ENCODE measurements at places on chromosomes 6 and 20.

DNA sequence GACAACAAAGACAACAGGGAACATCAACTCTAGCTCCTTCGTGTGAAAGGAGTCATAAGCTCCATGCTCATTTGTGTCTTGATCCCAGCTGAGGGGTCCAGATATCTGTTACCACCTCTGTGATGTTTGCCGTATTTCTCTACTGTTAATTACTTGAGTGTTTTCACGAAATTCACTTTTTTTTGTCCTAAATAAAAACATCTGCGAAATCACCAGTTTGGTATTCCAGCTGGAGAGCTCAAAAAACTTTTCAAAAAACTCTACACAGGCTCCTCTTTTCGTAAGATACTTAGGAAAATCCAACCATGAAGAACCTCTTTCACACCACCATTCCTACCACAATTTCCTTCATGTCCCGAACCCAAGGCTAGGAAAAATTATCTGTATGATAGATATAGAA lies 25.3 kb downstream of the TRAF3IP2 start:
- DNase-seq: no peak

DNA sequence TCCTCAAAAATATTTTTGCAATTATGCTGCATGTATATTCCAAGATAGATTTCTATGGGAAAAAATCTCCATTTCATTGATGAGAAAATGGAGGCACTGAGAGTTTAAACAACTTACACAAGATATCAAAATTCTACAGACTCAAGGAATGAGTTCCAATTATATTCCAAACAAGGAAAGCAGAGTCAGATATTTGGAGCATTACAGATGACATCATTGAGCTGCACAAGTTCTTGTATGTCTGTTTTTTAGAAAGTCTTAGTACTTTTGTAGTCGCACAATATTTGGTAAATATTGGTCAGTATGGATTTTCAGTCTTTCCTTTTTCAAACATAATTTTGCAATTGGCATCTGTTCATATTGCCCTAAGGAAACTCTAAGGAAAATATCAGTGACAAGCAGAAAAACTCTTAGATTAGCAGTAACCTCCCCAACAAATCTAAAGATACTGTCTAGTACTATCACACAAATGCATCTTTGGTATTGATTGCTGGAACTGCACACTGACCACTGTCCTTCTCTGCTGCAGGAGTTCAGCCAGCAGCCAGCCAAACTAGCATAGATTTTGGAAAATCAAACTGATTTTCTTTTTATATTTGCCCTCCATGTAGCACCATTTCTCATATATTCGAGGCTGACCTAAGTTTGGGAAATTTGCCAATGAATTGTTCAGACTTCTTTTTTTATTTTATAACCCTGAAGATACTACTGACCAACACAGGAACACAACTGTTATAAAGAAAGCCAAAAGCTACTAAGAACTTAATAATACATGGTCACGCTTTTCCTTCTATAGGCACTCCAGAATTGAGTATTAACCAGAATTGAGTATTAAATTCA lies 51.7 kb upstream of the TBX18 start:
- no peak for DNase-seq

DNA sequence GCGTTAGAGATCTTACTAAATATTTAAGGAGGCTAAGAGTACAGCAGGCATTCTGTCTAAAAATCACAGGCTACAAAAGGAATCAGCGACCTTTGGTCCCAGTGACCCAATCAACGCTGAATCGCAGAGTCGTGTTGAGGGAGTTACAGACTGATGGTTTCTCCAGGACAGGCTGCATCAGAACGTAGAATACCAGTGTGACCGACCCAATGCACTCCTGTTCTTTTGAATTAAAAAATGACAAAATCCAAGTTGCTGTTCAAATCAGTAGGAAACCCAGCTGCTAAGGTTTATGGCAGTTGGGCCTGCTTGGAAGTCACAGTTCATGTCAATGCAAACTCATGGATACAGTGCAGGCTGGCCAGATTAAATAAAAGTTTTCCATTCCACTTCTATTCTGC lies 155.8 kb upstream of the AFDN start:
- DNase-seq: no peak

GRCh38 chr6:9511157-9511556 lies 903.7 kb downstream of the TFAP2A start:
- DNase-seq: no peak

- no peak for DNase-seq
Measured at GRCh38 chr6:83176246-83176645, 16.8 kb downstream of the PGM3 start.

DNA sequence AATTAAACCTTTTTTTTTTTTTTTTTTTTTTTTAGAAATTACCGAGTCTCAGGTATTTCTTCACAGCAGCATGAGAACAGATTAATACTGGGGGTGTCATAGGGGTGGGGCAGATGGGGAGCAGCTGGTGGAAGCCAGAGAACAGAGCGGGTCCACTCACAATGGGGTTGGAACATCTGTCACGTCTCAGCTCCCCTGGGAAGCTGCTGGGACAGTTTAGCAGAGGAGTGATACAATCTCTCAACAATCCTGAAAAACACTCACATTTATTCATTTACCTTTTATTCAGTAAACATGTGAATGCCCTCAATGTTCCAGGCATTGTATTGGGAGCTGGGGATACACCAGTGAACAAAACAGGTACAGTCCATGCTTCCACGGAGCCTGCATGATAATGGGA lies 162.2 kb downstream of the SMOC2 start:
- no peak for DNase-seq

- peak; percentile 85 for DNase-seq
Measured at GRCh38 chr6:5302995-5303622, 41.8 kb downstream of the FARS2 start.

GRCh38 chr6:24522228-24523176 lies 27.7 kb downstream of the ALDH5A1 start:
- no peak for DNase-seq

GRCh38 chr6:85388531-85388930 lies 61.4 kb upstream of the NT5E start:
- no peak for DNase-seq

DNA sequence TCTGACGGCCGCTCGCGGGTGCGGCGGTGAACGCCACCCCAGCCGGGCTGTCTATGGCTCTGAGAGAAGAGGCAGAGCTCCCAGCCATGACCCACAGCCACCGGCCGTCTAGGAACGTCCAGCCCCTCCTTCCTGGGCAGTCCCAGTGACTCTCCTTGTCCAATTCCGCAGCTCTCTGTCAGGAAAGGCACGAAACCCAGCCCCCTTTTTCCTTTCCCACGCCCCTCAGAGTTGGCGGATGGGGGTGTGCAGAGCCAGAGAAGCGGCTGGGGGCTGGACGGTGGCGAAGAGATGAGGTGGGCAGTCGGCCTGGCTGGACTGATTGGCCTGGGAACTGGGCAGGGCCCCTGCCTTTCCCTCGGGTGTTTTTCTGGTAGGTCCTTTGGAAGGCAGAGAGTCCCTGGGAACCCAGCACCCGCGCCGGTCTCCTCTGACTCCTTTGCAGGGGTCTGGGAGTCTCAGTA lies 1.5 kb downstream of the EBF4 start:
- no peak for DNase-seq

DNA sequence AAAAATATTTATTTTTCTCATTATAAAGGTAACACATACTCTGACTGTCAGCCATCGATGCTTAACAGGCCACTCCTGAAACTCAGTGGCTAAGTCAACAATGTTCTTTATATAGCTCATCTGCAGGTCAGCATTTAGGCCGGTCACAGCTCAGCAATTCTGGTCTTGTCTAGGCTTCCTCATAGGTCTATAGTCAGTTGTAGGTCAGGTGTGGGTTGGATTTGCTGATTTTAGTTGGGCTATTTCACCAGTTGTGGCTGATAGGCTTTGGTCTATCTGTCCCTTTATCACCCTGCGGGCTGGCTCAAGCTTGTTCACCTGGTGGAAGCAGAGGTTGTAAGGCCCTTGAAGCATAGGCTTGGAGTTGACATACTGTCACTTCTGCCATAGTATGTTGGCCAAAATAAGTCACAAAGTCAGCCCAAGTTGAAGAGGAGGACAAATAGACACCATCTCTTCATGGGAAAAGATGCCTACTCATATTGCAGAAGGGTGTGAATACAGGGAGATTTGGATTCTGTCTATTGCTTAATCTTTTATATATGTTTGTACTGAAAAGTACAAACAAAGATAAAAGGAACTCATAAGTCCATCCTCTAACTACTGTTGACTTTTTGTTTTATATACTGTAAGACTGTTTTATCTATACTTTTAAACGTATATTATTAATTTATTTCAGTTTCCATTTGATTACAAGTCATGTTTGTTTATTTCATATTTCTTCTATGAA lies 75.0 kb downstream of the BCKDHB start:
- DNase-seq: no peak

DNA sequence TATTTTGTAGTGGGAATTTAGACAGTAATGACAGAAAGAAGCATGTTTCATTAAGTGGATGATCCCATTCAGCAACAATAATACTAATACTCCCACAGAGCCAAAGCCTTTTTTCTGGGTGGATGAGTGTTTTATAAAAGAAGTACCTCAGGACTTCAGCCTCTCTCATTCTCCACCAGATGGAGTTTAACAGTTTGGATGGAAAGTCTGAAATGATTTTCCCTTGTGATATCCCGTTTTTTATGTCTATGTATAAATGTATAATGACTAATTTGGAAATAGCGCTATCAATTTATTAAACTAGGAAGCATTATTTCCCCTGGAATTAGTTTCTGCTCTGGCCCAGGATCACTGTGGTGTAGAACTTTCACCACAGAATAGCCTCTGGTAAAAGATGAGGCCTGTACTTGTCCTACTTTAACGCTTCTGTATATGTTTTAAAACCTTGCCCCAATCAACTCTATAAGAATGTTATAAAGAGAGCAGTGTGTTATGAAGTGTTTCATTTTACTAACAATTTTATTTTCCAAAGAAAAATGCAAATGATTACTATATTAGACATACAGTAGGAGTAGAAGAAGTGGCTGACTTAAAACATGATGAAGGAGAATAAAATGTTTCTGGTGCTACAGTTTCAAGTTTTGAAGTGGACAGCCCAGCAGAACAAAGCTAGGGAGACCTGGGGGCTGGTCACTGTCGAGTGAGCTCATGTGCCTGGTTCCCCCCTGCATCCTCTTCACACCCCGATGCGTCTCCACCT lies 135.6 kb downstream of the HIVEP1 start:
- DNase-seq: no peak

DNA sequence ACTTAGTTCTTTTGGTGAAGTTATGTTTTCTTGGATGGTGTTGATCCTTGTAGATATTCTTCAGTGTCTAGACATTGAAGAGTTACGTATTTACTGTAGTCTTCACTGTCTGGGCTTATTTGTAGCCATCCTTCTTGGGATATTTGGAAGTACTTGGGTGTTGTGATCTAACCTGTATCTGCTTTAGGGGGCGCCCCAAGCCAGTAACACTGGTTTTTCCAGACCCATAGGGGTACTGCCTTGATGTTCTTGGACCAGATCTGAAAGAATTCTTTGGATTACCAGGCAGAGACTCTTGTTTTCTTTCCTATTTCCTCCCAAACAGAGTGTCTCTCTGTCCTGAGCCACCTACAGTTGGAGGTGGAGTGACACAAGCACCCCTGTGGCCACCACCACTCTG lies 309.1 kb upstream of the IMPG1 start:
- DNase-seq: no peak

- no peak for DNase-seq
Measured at GRCh38 chr6:76694795-76695194, 622.3 kb upstream of the IMPG1 start.

- no peak for DNase-seq
Measured at GRCh38 chr6:165266191-165266590, 43.2 kb downstream of the C6orf118 start.

DNA sequence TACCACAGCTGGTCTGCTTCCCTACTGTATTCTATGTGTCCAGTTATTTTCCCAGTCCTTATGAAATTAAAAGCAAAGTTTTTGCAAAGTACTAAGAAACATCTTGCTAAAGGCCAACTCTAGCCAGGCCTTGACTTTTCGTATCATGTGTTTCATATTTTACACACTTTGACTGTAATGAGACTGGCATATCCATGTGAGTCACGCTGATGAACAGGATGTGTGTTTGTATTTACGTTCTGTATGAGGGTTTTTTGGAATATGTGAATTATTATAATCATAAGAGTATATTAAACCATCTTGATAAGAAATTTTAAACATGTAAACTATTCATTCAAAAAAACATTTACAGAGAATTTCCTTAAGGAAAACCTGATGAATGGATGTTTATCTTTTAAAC lies 59.7 kb downstream of the EYA4 start:
- DNase-seq: no peak

DNA sequence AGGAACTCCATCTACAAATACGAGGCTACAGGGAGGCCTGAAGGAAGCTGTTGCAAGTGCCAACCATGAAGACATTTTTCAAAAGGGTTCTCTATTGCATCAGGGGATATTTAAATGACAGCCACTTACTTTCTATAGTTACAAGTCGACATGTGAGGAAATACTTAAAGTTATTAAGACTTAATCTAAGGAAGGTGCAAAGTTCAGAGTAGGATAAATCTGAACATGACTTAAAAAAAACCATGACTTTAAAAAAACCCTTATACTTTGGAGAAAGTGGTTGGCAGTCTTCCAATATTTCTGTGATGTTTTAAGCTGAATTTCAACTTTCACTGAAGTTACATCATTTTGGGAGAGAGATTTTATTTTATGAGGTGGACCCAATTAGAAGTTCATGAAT lies 56.3 kb upstream of the EMILIN3 start:
- DNase-seq: no peak

DNA sequence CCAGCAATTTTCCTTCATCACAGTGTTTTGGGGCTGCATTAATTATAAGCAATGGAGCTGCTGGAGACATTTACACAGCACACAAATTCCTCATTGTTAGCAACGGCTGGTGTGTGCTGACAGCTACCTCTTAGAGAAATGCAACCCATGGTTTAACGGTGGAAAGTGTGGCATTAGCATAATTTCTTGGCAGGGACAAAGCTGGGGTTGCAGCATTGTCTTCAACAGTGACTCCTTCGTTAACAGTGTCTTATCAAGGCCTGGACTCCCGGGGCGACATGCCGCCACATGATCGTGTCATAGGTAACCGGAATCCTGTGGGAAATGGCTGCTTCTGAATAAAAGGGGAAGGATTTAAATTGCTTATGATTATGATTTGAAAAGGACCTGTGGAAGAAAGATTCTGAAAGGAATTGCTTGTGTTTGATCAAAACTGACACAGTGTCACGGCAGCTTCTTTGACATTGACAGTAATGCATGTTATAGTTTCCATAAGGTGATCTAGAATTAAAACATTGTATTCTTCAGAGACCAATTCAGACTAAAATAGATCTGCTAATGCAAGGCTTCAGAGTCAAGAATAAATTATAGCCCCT lies 128.0 kb downstream of the UST start:
- no peak for DNase-seq

Measured in activated effector memory CD4-positive, alpha-beta T cell treated with anti-CD3 and anti-CD28 coated beads, Interleukin-2, amount 50 U/mL, for 16 hours (primary cell).